ENCODE measurements at places on chromosomes 13 and 19. TPM values are rescaled to one million over a fixed set of nuclear protein-coding genes. Genes with fewer than 3 reads are reported as not detected.

LYPD5 gene
- total RNA-seq = 0.22 TPM

CEACAM6 gene
- total RNA-seq = 0.04 TPM

FPR1 gene
- total RNA-seq = 0.66 TPM

GRCh38 chr19:10474962-10475451, 28.1 kb downstream of the KEAP1 start:
- DNase-seq = no peak

DNA sequence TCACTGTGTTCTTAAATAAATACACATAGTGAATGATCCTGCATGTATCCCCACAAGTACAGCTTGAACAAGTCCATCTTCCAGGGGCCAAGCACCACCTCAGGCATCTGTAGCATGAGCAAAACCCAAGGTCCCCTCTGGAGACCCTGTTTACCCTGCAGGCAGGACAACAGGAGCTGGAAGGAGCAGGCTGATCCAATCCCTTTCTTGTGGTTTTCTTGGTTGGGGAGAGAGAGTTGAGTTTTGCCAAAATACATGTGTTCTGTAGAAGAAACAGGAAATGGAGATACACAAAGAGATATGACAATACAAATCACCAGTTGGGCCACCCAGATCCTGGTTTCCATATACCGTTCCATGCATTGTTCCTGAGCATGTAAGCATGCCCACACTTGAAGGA, 92.8 kb downstream of the SHISA2 start:
- no peak for DNase-seq

SERP2 gene
- total RNA-seq = 5.7 TPM

KLF1 gene
- 0.31 TPM for total RNA-seq

- DNase-seq = peak; percentile 68
Measured at GRCh38 chr13:48726711-48727110, 73.0 kb downstream of the CYSLTR2 start.

DNA sequence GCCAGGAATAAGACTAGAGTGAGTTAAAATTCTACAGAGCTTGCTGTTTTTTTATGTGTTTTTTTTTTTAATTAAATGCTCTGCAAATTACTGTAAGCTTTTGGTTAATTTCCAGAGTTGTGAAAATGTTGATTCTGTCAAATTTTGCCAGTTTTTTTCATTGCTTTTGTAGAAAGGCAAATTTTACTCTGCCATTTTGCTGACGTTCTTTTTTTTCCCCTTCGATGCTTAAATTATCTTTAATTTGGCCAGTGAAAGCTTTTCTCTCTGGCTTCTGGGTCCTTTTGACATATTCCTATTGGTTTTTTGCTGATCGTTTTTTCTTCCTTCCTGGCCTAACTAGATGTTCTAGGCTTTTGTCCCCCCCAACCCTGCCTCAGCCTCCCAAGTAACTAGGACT, 23.8 kb upstream of the EVI5L start:
- no peak for DNase-seq

- no peak for DNase-seq
Measured at GRCh38 chr19:19746286-19747213, 13.6 kb upstream of the ZNF14 start.

DNA sequence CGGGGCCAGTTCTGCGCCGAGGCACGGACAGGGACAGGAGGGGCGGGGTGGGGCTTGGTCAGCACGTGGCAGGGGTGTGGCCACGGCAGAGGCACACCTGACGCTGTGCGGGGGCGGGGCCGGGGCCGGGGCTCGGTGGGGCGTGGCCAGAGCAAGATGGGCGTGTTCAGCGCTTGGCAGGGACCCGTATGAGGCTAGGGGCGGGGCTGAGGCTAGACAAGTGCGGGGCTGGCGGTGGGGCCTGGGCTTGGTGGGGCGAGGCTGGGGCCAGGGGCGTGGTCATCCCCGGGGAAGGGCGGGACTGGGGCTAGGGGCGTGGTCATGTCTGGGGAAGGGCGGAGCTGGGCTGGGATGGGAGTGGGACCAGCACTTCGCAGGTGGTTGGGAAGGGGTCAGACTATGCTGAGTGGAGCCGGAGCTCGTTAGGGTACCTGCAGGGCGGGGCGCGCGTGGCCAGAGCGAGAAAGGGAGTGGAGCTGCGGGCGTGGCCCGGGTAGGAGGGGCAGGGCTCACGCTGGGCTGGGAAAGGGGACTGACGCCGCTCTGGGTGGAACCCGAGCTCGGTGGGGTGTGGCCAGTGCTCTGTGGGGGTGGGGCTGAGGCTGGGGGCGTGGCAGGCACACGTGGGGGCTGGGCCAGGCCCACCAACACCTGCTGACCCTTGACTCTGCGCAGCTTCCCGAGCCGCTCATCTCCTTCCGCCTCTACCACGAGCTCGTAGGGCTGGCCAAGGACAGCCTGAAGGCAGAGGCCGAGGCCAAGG, 12.8 kb downstream of the POLR2E start:
- no peak for DNase-seq

PPFIA3 gene
- 5.5 TPM for total RNA-seq

CTXN1 gene
- total RNA-seq = 0.58 TPM

ZNF443 gene
- total RNA-seq = 5.4 TPM

B3GNT8 gene
- 0.93 TPM for total RNA-seq

DNA sequence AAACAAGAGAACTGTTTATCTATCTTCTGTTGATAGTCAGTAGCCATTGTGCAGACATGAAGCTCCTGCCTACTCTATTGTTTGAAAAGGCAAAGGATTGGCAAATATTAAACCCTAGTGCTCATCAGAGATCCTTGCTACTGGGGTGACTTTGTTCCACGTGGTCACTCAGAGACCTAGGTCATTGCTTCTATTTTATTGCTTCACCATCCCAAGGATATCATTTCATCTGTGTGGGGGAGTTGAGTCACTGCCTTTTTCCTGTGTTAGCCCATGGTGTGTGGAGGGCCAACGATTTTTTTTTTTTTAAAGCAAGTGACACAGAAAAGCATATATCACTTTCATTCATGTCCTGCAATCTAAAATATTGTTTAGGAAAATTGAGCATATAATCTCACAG, 254.1 kb upstream of the RXFP2 start:
- DNase-seq = no peak

KIR2DL3 gene
- not detected for total RNA-seq

GRCh38 chr13:110411688-110412059, 104.6 kb downstream of the COL4A2 start:
- DNase-seq = no peak

DNA sequence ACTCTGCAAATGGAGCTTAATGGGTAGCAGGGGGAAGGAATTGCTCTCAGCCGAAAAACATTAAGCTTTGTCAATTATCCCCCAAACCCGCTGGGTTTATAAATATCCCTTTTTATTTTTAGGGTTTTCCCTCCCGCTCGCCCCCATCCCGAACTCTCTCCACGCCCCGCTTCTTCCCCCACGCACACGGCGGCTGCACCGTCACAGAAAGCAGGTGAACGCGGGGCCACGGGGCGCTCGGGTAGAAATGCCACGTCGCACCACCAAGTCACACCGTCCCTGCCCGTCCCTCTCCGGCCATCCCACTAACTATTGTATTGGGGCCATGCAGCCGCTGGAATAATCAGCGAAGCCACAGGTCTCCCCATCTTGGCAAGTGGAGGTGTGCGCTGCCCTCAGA, 3.5 kb downstream of the PTPRS start:
- no peak for DNase-seq

EPS8L1 gene
- total RNA-seq = 2.3 TPM

ATP12A gene
- not detected for total RNA-seq

GRCh38 chr13:79384022-79384610, 21.9 kb downstream of the RBM26 start:
- DNase-seq = no peak

CYP4F11 gene
- not detected for total RNA-seq

DNA sequence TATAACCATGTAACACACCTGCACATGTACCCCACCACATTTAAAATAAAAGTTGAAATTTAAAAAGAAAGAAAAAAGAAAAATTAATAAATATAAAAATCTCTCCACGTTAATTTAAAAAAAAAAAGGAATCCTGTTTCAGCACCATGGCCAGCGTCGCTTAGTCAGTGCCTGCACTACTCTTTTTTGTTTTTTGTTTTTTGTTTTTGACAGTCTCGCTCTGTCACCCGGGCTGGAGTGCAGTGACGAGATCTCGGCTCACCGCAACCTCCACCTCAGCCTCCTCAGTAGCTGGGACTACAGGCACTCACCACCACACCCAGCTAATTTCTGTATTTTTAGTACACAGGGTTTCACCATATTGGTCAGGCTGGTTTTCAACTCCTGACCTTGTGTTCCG, 835.9 kb downstream of the UQCRFS1 start:
- no peak for DNase-seq

DNA sequence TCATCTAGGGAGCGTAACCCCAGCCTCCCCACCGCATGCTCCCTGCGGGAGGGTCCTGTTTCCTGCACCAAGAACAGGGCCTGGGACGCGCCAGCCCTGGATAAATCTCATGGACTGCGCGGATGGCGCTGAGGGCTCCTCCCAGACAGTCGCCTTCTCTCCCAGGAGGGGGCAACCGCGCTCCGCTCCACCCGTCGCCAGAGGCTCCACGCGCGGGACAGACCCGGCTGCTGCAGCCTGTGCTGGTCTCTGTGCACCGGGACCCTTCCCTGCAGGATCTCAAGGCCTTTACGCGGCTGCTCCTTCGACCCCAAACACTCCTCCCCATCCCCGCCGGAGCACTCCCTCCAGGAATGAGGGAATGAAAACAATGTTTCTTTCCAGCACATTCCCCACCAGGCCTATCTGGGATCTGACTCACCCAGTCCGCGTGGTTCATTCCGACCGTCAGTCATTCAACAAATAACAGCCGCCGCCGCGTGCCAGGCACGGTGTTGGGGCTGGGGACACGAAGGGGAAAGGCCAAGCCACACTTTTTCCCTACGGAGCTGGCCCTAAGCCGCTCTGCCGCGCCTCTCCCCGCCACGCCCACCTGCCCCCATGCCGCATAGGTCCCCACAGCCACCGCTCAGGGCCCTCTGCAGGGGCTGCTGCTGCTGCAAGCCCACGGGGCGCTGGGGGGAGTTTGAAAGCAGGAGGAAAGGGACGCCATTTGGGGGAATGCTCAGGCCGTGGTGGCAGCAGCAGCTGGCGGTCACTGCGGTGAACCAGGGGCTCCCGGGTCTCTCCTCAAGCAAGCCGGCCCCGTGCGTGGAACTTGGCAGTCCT, 6.0 kb downstream of the PNMA8B start:
- DNase-seq = peak; percentile 75

GRCh38 chr13:110815471-110816204, 99.2 kb downstream of the ANKRD10 start:
- no peak for DNase-seq

- no peak for DNase-seq
Measured at GRCh38 chr13:23859904-23860303, 29.3 kb downstream of the MIPEP start.

DNA sequence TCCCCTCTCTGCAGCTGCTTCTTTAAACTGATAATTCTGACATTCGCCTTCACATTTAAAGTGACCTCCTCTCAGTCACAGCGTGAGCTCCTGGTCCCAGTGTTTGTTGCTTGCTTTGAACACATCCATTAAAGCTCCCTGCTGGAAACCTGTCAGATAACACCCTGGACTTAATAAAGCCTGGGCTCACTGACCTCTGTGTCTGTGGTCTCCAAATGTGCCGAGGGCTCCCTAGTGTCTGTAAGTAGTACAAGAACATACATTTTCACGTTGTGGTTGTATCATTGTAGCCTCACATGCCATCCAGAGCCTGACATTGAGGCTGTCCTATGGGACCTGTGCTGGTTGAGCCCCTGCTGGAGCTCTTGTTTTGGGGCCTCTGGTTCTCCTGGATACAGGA, 2.6 kb upstream of the PSG4 start:
- no peak for DNase-seq

DNA sequence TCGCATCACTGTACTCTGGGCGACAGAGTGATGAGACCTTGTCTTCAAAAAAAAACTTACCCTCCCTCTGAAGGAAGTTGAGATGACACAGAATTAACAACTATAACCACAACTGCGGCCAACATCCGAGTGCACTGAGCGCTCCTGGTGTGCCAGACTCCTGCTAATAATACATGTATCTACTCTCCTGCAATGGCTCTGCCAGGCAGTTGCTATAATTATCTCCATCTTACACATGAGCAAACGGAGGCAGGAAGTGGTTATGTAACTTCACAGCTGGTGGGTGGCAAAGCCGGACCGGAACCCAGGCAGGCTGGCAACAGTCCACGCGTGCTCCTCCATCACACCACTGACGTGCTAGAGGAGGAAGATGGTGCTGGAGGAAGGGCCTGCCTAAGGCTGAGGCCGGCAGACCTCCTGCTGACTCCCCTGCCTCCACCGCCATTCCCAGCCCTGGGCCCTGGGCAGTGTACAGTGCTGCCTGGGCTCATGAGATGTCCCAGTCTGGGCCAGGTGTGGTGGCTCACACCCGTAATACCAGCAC, 12.6 kb downstream of the XRCC1 start:
- peak; percentile 80 for DNase-seq

- DNase-seq = no peak
Measured at GRCh38 chr13:95784900-95785290, 108.0 kb downstream of the DNAJC3 start.

MAST1 gene
- total RNA-seq = 0.09 TPM

ZNF440 gene
- total RNA-seq = 6.8 TPM

ZNF221 gene
- 7.6 TPM for total RNA-seq

DNA sequence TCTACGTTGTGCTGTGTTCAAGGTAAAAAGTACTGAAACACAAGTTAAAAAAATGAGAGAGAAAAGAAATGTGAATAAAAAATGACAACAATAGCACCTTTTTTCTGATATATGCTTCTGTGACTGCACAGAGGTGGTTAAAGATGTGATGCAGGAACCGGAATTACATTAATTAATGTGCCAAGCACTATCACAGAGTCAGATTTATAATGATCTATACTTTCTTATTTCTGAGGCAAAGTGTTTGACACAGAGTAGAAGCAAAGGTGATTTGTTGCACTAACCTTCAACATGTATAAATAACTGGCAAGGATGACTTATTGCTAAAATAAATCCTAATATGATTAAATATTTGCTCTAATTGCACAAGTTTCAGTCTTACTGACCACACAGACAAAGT, 654.6 kb upstream of the SLITRK1 start:
- DNase-seq = no peak

- peak; percentile 63 for DNase-seq
Measured at GRCh38 chr13:45847554-45848224, 3.9 kb downstream of the SIAH3 start.

CD70 gene
- total RNA-seq = 1.4 TPM

DNA sequence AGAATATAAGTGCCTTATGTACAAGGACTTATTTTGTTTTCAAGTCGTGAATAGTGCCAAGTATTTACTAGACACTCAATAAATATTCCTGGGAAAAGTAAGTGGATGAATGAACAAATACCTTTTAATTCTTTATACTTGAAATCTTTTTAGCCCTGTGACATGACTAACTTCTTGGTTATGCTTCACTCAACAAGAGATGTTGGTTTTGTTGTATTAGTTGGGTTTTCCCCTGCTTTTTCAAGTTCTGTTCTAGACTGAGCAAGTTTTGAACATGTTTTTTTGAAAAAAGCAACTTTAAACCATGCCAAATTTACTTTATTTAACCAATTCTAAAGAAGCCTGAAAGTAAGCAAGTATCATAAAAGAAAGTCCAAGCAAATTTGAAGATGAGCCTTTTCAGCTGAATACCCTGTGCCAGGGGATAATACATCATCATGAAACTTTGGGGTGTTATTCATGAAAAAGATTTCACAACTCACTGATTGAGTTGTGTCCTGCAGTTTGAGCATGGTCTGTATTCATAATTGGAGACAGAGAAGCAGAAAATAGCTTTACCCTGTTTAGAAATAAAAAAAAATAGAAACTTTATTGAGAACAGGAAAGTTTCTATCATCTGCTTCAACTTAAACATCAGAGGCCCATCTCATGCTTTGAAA, 11.1 kb downstream of the LMO7 start:
- DNase-seq = no peak

PTPRH gene
- total RNA-seq = 0.58 TPM

- peak; percentile 10 for DNase-seq
Measured at GRCh38 chr13:37918116-37918714, 48.6 kb upstream of the TRPC4 start.

- peak; percentile 38 for DNase-seq
Measured at GRCh38 chr13:39201180-39201579, 162.9 kb downstream of the NHLRC3 start.
